Stimulated activated CD4-positive, alpha-beta T cell treated with anti-CD3 and anti-CD28 coated beads, TNF-alpha, amount 100 ng/mL, for 1 hour (primary cell): ENCODE measurements at places on chromosomes 16 and 17.

- DNase-seq: no peak
Observed at GRCh38 chr17:42028791-42029127, 8.9 kb downstream of the NKIRAS2 start.

GRCh38 chr16:57935904-57936303 is 35.0 kb downstream of the CNGB1 start:
- no peak for DNase-seq

DNA sequence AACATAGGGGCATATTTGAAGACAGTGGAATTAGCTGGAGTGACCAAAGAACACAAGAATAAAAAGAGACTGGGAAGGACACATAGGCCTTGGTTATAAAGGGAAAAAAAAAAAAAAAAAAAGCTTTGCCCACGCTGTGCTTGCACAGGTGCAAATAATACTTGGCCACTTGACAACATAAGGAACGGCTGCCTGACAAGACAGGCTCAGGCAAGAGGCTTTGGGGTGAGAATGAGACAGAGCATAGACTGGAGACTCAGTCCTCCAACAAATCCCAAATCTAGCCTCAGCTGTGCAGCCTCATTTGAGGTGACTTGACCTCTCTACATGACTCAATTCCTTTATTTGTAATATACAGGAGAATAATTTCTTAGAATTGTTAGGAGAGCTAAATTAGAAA is 332.8 kb upstream of the DYNLRB2 start:
- no peak for DNase-seq

- DNase-seq: no peak
Observed at GRCh38 chr17:8480011-8480976, 44.6 kb downstream of the NDEL1 start.
